ENCODE measurements at places on chromosomes 13 and 19. TPM values are rescaled to one million over a fixed set of nuclear protein-coding genes. Genes with fewer than 3 reads are reported as not detected.

- DNase-seq, result no peak
These were observed 11.2 kb upstream of the TYROBP start for GRCh38 chr19:35919306-35919705.

The SPACA4 gene
- total RNA-seq, result not detected

DNA sequence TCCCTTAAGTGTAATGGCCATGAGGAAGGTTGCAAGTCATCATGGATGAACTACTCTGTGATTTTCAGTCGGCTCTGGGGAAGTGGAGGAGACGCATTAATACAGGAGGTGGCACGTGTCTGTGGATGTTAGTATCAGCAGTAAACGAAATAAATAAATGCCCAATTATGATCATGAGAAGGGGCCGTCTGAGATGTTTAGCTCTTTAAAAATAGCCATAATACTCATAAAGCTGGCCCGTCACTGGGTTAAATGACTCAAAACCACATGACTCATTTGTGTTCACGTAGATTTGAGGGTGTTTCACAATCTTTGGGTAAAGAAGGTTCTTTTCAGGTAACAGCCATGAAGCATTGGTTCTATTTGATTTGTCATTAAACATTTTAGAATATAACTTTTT is 620.6 kb downstream of the GPC6 start:
- DNase-seq, result no peak

DNA sequence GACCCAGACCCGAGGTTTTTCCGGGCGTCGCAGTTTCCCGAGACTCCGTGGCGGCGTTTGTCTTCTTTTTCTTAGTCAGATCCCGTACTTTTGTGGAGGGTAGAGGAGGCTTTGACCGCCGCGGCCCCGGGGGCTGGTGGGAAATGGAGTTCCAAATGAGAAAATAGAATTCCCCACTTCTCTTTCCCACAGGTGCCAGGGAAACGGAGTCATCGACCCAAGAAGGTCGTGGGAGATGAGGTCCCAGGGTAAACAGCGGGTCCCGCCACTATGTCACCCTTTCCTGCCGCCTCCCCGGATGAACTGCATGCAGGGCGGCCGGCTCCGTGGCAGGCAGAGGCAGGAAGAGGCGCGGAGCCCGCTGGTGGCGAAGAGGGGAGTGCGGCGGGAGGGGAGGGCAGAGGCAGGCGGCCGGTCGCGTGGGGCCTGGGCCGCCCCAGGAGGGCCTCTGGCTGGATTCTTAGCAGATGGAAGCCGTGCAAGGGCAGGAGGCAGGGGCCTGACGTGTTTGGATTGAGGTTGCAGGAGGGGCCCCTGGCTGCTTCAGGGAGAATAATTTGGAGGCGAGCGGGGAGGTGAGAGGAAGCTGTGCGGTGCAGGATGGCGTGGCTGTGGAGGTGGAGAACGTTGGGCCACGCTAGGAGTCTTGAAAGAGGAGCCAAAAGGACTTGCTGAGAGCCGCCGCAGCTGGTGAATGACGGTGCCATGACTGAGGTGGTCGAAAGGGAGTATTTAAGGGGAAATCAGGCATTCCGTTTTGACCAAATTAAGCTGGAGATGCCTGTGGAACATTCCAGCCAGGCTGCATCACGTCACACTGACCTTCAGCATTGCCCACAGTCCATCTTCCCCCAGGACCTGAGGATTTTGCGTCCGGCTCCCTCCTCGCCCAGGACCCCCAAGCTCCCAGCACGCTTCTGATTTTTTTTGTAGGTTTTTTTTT is 11.7 kb downstream of the CYTH2 start:
- no peak for DNase-seq

DNA sequence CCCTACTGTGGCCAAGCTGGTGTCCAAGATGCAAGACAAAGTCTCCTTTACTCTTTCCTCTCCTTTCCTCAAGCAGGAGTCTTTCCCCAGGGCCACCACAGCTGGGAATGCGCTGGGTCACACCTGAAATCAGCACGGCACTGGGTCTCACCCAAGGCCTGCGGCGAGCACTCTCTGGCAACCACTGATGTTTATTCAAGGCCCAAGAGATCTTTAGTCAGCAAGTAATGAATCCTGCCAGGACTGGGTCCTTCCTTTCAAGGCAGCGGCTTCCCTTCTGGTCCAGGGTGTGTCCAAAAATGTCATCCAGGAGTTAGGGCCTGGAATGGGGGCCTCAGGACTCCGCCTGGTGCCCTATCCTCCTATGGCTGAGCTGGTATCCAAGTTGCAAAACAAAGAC is 24.1 kb downstream of the BLOC1S3 start:
- no peak for DNase-seq

The LDLR gene
- total RNA-seq, result 45.5 TPM

The POLD1 gene
- total RNA-seq, result 36.5 TPM

- DNase-seq, result no peak
These were observed 147.5 kb downstream of the DIAPH3 start for GRCh38 chr13:60016229-60016628.

DNA sequence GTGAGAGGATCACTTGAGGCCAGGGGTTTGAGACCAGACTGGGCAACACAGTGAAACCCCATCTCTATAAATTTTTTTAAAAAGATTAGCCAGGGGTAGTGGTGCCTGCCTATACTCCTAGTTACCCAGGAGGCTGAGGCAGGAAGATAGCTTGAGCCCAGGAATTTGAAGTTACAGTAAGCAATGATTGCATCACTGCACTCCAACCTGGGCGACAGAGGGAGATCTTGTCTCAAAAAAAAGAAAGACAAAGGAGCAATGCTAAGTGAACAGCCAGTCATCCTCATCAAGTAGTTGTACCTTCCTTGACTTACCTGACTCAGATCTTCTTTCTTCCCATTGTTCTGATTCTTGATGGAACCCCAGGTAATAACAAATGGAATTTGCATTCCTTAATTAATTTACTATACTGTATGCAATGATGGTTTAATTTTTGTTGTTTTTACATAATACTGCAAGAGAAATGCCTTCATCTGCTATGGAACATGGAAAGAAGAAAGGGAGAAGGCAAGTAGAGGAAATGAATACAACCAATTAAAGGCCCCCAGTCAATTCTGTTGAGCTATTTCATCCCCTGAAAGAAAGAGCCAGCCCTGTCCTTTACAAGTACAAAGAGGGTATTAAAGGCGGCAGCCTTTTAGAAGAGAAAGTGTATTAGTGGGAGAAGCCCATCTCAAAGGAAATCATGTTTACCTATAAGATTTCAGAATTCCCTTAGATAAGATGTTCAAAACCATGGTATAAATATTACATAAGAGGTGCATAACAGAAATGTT is 316.7 kb downstream of the DIAPH3 start:
- no peak for DNase-seq

The PTPRH gene
- total RNA-seq, result 44.6 TPM

DNA sequence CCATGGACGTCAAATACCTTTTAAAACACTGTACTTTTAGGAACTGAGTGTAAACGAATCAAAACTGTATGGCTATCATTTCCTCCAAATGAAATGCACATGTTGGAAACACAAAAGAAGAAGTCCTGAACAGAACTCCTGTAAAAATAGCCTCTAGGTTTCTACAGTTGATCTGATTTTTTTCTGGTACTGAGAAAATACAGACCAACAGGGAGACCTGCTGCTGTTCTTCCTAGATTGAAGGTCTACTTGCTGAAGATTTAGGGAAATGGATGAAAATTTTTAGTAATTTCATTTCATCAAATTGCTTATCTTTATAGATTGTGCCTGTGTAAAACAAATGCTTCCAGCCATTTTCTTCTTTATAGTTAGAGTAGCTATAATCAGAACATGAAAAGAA is 520.4 kb downstream of the SLITRK6 start:
- no peak for DNase-seq

The SIGLEC8 gene
- total RNA-seq, result not detected

- DNase-seq, result peak; percentile 24
These were observed 181.5 kb downstream of the POSTN start for GRCh38 chr13:37417060-37417441.

All from stomach (tissue), 19 donors.